ENCODE measurements at places on chromosomes 1 and 21.
A peak's percentile ranks its signal among the peaks of the same experiment; 100 is the strongest.

GRCh38 chr1:181398544-181398943, 84.8 kb upstream of the CACNA1E start:
- DNase-seq, result no peak

DNA sequence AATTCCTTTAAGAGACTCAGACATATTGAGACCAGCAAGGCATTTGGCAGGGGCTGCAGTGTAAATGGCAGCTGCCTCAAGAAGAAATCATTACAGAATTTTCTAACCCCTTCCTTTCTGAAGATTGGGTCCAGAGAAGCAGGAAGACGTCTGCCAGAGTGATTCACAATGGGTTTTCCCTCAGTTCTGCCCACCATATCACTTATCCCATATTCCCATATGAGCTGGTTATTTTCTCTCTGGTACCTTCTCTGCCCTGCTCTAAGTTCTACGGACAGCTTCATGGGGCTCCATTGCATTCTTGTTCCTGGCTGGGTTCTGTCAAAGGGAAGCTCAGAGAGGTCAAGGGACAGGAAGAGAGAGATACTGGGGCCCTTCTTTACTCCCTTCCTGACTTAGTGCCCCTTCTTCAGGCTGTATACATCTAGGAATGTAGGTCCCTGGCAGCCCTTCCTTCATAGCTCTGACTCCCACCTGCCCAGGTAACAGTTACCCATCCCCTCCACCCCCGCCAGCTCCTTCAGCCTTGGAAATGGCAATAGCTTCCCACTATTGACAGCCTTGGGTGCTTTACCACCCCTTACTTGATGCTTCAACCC, 420.6 kb upstream of the DAB1 start:
- DNase-seq, result no peak

- DNase-seq, result no peak
Observed at GRCh38 chr1:197961449-197961848, 44.3 kb downstream of the LHX9 start.

DNA sequence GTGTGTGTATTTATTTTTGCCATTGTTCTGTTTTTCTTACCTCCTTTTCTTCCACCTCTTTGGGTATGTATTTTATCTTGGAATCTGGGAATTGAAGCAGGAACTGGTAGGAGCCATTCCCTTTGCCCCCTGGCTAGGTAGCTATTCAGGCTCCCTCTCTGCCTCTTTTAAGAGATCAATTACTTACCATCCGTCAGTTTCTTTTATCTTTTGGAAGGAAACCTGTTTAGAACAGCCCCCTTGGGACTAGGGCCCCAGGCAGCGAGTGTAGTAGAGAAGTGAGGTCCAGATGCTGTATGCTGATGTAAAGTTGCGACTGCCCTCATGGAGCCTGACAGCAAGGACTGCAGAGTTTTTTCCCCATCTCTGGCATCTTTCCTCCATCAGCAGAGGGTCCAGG, 41.6 kb downstream of the KIRREL1 start:
- no peak for DNase-seq

DNA sequence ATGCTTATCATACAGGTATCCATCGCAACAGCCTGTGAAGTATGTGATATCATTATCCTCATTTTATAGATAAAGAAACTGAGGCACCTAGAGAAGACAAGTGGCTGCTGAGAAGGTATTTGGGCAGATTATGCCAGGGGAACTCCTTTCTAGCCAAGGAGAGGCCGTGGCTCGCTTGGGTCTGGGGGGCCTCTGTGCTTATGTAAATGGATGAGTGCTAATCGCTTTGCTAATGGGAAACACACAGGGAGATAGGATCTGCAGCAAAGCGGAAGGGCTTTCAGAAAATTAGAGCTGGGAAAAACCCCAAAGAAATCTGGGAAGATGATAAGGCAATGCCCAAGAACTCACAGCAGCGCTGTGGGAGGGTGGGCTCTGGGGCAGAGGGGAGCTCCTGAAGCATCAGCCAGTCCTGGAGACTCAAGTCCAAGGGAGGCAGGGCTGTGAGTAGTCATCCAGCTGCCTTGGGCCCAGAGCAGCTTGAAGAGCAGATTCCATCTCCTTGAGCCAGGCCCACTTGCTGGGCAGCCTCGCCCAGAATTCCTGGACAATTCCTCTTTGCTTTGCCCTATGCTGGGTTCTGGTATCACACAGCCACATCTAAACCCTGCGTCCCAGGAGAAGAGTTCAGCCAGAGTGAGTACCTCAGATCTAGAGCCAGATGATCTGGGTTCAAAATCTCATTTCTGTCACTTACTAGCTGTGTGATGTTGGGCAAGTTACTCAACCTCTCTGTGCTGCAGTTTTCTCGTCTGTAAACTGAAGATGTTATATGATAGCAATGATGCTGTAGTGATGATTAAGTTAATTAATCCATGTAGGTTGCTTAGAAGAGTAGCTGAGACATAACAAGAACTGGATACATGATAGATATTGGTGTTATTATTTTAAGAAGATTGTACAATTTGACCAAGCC, 36.7 kb downstream of the FOXD2 start:
- no peak for DNase-seq

DNA sequence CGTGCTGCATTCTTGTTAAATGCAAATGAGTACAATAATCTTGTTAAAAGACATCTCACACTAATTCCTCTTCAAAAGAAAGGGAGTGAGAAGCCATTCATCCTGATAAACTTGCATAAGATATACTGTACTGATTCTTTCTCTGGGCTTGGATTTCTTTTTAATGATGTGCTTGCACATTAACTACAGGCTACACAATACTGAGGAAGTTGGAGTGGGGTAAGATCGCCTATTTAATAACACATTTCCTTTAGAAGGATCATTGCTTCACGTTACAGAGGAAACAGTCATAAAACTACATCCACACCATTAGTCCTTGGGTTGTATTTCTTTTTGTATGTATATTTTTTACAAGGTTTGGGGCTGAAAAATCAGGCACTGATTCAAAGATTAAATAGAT, 36.6 kb downstream of the NRIP1 start:
- DNase-seq, result no peak

DNA sequence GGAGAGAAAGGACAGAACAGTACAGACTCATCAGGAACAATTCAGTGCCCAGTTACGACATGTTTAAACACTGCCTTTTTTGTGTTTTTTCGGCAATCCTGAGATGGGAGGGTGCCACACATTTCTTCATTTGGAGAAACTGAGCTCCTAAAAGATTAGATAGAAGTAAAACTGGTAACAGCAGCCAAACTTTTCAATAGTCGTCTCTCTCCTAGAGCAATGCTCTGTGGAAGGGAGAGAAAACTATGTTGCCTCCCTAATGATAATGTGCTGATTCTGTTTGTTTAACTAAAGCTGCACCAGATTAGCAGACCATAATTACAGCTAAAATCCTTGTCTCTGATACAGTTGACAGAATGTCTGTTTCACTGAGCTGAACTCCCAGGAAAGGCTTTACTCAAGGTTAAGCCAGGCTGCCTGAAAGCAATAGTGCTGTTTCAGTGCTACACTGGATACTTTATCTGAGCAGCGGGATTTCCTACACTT, 76.2 kb upstream of the CXADR start:
- no peak for DNase-seq

DNA sequence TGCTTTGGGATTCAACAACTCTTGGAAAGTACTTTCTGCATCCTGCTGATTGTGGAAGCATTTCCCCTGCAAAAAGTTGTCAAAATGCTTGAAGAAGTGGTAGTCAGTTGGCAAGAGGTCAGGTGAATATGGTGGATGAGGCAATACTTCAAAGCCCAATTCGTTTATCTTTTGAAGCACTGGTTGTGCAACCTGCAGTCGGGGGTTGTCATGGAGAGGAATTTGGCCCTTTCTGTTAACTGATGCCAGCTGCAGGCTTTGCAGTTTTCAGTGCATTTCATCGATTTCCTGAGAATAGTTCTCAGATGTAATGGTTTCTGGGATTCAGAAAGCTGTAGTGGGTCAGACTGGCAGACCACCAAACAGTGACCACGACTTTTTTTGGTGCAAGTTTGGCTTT, 47.6 kb upstream of the GJA5 start:
- DNase-seq, result no peak

DNA sequence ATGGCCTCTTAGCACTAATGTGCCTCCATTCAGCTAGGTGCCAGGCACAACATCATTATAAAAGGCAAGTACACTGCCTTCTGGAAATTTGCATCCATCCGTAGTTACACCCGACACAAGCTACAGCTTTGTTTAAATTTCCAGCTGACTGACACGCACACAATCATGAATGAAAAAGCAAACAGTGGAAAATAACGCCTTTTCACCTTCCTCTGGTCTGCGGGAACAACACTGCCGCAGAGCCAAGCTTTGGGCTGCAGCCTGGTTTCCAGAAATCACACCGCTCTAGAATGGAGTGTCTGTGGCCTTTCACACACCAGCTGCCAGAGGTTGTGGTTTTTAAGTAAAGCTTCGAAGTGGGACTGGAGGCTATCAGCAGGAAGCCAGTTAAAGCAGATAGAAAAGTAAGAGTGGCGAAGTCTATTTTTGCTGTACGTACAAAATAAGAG, 142.8 kb upstream of the COA6 start:
- no peak for DNase-seq

GRCh38 chr1:155277902-155278688, 832 bp downstream of the HCN3 start:
- peak; percentile 78 for DNase-seq

- DNase-seq, result no peak
Observed at GRCh38 chr1:28933918-28934317, 19.5 kb downstream of the EPB41 start.

DNA sequence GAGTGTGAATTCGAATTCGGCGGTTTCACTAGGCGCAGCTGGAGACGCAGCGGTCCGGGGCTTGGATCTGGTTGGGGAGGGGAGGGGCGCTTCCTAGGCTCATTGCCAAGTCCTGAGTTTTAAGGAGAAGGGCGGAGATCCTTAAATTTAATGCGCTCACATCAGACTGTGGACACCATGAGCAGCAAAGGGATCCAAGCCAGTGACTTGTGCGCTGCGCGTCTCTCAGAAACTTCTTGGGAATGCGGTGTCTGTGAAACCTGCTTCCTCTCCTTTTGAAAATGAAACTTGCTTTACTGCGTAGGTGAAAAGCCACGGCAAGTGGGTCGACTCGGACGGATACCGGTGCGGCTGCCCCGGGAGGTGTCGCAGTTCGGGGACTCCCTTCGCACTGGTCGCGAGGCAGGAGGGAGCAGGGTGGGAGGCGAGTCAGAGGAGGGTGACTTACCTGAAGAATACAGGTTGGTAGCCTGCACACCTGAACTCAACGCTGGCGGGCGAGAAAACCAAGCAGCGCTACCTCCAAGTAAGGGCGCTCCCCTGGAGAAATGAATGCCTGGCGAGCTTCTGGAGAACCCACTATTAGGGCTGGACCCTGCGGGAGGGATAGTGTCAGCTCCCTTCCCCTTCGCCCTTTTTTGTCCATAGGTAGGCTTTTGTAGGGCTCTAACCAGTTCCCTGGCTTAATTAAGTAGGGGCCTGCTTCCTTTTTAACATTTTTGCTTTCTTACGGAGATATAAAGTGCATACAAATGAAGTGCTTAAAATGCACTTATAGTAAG, 992 bp downstream of the TENT5C start:
- peak; percentile 9 for DNase-seq

DNA sequence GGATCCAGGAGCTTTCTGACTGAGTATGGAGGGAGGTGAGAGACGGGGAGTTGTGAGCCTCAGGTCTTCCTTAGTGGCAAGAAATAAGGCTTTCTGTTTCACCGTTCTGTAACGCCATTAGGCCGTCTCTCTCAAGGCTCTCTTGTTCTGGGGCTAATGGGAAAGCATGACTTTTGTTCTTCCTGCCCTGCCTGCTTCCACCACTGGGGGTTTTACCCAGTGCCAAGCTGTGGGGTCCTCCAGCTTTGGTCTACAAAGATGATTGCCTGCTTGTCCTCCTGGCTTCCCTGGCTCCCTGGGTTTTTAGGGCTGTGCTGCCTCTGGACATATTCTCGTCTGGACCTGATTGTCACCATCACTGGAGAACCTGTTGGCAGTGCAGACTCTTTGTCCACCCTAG, 74.8 kb upstream of the TINAGL1 start:
- DNase-seq, result no peak

- no peak for DNase-seq
Observed at GRCh38 chr1:86906419-86906818, 7.5 kb downstream of the SELENOF start.

DNA sequence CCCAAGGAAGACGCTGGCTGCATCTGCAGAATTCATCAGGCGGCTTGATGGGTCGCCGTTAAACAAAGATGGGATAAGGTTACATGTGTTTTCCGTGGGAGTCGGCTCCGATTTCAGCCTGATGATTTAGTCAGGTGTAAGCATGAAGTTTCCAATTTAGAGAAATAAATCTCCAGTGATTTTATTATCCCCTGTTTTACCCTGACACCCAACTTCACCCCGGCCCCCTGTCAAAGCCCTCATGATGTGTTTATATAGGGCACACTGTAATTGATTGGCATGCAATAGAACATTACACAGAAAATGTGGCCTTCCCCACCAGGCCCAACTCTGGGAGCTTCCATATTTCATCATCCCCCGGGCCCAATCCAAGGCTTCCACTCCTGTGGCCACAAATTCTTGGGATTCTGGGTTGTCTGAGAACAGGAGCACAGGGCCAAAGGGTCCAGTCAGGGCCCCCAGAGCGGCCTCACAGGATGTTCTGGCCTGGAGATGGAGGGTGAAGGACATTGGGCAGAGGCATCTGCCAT, 72.5 kb downstream of the FOXD2 start:
- DNase-seq, result no peak
